Lung (tissue), 17 donors: ENCODE measurements at places on chromosomes 7 and 10.
A peak's percentile ranks its signal among the peaks of the same experiment; 100 is the strongest.

GRCh38 chr7:8109196-8110022 is 140.8 kb downstream of the GLCCI1 start:
- DNase-seq = no peak
- no peaks in the 10 kb centered on the region for H3K36me3 ChIP-seq

GRCh38 chr10:69181433-69181832 is 1.4 kb downstream of the SUPV3L1 start:
- H3K4me3 ChIP-seq = peak overlapping the region; percentile 30
- H3K36me3 ChIP-seq = peaks cover 4% of the 10 kb centered on the region
- H3K27ac ChIP-seq = no peak overlapping the region

DNA sequence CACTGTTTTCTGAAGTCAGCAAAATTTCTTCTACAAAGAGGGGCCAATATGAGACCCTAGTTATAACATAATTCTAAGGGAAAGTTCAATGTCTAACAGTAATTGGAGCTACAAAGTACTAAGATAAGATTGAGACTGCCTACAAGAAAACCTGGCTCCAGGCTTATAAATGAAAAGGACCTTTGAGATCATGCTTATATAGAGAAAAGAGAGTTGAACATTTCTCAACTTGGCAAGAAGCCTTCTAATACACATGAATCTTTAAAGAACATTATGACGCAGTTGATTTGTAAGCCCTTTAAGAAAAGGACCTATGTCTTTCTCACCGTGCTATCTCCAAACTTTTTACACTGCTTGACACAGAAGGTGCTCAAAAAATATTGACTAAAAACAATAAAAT is 87.9 kb downstream of the TPK1 start:
- no peak overlapping the region for H3K4me3 ChIP-seq
- DNase-seq = peak; percentile 41
- no peaks in the 10 kb centered on the region for H3K36me3 ChIP-seq

DNA sequence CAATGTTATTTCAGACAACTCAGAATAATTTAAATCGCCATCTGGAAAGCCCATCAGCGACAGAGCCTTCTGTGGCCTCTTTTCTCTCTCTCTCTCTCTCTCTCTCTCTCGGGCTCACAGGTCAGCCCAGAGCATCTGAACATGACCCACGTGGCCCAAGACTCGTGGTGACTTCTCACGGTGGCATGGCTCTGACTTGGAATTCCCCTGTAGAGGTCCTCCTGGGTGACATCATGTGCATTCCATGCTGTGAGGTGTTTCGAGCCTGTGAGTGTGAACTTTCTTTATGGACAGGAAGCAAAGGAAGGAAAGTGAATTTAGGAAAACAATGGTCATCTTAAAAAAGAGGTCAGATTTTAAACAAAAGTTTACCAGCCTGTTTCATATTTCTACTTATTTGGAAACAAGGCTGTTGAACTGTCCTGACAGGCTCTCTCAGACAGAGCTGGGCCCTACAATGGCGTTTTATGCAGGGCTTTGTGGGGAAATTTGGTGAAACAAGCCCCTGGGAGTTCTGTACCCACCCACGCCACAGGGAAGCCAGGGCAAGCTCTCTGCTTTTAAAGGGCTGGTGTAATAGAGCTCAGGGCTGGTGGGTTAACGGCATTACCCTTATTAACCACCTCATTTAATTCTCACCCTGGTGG is 359.7 kb upstream of the ZNF32 start:
- H3K27me3 ChIP-seq = no peaks in the 10 kb centered on the region
- peak overlapping the region; percentile 66 for H3K27ac ChIP-seq
- H3K36me3 ChIP-seq = no peaks in the 10 kb centered on the region
- H3K4me3 ChIP-seq = no peak overlapping the region

DNA sequence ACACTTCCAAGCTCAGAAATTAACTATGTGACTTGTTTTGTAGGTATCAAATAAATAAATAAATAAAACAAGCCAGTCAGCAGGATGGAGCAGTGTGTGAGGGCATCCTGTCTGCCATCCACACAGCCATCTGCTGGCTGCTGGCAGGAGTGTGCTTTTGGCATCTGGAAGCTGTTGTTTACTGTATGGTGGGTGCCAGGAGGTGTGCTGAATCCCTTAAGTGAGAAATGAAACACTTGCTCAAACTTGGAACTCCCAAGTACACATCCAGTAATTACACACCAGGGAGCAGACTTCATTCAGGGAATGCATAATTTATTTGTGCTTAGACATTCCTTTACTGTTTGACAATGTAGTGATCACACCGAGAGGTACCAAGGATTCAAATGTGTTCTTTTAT is 16.9 kb upstream of the TAX1BP1 start:
- H3K27me3 ChIP-seq = no peaks in the 10 kb centered on the region
